ENCODE measurements at places on chromosomes 5 and 9.

DNA sequence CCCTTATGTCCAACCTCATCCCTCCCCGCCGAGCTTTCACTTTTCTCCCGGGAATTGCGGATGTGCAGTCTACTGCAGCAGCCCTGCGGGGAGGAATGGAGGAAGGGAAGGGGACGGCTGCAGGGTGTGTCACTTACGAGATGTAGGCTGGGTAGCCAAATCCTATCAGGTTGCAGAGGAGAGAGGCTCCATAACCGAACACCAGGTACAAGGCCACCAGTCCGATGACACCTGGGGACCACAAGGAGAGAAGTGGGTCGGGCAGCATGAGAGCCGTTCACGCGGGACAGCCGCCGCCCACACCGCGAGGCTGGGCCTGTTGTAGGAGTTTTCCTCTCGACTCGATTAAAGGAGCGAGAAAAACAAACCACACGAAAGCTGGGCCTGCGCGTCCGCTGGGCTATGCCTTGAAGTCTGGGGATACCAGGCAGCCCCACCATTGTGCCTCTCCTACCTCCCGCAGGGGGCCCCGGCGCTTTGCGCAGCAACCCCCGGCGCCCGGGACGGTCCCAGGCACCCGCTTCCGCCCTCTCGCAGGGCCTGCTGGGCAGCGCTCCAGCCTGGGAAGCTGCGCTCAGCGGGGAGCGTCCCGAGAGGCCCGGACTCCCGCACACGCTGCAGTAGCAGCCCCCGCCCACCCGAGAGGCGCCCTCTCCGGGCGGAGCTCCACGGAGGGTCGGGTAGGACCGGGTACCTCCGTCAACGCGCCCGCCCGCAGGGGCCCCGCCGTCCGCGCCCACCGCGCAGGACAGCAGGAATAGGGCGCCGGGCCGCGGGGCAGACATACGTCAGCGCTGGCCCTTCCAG lies 798 bp downstream of the REEP5 start:
- DNase-seq, result peak; percentile 53

DNA sequence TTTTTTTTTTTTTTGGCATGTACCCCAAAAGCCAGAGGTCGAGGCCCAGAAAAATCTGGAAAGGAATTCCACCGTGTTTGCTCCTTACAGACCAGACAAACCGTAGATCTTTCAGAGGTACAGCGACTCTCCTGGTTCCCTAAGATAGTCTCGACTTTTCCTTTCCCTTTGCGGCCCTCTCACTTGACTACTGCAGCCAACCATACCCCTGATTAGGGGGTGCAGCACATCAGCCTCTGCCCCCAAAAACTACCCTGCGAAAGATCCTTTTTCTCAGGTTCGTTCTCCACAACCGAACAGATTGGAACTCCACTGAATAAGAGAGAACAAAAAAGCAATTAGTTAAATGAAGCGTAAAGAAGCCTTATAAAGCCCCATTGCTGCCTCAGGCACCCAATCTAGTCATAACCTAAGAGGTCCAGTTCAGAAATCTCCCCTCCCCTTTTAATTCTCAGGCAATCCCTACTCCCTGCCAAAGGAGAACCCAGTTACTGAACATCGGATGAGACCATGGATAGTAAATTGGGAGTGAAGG lies 379 bp upstream of the TICAM2 start:
- DNase-seq, result no peak

GRCh38 chr5:14900693-14901461 lies 29.3 kb upstream of the ANKH start:
- DNase-seq, result no peak

GRCh38 chr9:86614871-86615849 lies 260.9 kb upstream of the TUT7 start:
- DNase-seq, result no peak

DNA sequence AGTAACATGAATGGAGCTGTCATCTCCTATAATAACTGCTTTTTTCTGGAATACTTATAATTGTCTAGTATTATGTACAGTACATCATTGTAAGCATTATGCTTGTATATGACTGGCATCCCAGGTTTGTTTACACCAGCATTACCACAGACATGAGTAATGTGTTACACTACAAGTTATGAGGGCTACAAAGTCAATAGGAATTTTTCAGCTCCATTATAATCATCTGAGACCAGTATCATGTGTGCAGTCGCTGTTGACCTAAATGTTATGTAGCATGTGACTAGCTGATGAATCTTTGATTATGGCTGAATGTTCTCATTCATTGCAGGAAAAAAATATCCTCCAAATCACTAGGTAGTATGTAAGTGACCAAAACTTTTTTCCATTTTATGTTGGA lies 2.2 kb downstream of the ZCCHC9 start:
- no peak for DNase-seq
